ENCODE measurements at places on chromosomes 11 and 22.

DNA sequence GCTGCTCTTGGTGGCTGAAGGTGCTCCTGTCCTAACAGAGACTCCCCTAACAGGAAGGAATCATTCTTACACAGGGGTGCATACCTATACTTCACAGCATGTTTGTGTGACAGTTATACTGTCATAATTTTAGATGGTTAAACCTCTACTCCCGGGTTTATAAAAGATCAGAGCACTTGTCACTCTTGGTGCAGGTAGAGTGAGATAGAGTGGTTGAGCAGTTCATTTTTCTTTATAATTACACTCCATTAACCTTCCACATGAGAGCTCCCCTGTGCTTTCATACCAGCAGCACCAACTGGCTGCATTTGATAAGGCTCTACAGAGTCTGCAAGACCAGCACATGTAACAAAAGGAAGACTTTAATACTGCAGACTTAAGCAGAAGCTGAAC, 72.9 kb downstream of the LARGE2 start:
- DNase-seq, result no peak

DNA sequence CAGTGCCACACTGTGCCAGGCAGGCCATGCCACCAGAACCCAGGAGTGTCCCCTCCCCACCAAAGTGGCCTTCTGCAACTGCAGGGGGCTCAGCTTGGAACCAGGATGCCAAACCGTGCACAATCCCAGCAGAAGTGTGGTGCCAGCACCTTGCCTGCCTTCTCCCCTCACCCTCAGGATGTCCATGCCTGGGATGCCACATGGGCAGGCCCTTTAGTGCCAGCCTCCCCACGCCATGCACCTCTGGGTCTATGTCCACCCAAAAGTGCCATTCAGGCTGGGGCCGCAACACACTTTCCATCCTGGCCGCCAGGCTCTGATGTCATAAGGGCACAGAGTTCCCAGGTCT, 8.7 kb upstream of the TBC1D22A start:
- no peak for DNase-seq

- DNase-seq, result peak; percentile 27
Measured at GRCh38 chr11:69088676-69089146, 40.0 kb downstream of the TPCN2 start.

- no peak for DNase-seq
Measured at GRCh38 chr11:18624161-18624560, 10.0 kb downstream of the SPTY2D1 start.

- no peak for DNase-seq
Measured at GRCh38 chr22:46072110-46072881, 78.0 kb upstream of the PPARA start.

DNA sequence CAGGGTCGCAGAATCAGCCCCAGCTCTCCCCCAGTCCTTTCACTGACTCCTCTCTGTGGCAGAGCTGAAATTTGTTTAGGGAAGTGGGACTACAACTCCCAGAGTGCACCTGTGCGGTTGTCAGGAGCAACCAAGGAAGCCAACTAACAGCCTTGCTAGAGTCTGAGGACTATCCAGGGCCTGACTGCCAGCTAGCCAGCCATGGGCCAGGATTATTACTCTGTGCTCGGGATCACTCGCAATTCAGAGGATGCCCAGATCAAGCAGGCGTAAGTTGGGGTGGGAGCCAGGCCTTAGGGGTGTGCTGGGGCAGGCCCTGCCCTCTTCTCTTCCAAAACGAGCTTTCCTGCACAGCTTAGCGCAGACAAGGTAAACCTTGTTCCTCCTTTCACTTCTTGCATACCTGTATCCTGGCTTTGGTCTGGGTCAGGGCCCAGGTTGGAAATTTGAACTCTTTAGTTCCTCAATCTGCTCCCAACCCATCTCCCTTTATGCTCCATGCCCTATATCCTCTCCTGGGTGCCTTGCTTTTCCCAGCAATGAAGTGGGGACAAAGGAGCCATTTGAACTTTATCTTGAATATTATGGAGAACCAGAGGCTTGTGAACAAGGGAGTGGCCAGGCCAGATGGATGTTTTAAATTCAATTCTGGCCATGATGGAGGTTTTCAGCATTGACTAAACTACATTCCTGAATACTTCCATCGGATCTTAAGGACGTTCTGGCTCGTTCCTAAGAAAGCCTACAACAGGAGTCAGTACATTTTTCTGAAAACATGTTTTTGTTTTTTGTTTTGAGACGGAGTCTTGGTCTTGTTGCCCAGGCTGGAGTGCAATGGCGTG, at the start of gene DNAJB13:
DNAJB13 (plus strand) TSS at position 158 of the 842 bp plus-strand sequence; CDS start at position 202, 44 bp downstream.
- no peak for DNase-seq

DNA sequence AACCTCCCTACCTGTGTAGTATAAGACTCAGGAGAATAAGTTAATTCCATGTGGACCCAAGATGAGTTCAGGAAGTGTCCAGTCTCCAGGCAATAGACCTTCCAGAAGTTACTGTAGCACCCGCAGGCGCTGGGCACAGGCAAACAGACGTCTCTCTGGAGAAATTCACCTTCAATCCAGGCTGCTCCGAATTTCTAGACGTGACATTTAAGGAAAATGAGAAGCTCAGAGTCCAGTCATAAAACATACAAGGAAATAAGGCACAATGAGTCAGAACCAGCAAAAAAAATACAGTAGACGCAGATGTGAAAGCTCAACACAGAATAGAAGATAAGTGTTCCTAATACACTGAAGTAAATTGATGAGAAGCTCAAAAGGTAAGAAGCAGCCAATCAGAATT, 14.2 kb downstream of the NADSYN1 start:
- DNase-seq, result no peak

DNA sequence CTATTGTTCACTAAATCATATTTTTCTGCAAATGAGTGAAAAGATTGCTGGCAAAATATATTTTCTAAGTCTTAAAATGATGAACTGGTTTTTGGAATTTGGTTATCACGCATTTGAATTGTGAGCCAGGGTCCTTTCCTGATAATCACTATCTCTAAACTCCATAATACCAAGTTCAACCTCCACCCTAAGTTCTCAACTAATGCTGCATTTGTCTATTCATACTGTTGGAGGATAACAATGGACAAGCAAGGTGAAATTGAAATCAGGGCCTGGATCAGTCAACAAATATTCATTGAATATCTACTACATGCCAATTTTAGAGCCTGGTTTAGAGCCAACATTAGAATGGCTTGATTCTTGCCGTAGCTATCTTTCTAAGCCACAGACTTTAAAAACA, 4.7 kb upstream of the PCF11 start:
- DNase-seq, result no peak

GRCh38 chr11:75281469-75282095, 41.0 kb downstream of the TPBGL start:
- no peak for DNase-seq

DNA sequence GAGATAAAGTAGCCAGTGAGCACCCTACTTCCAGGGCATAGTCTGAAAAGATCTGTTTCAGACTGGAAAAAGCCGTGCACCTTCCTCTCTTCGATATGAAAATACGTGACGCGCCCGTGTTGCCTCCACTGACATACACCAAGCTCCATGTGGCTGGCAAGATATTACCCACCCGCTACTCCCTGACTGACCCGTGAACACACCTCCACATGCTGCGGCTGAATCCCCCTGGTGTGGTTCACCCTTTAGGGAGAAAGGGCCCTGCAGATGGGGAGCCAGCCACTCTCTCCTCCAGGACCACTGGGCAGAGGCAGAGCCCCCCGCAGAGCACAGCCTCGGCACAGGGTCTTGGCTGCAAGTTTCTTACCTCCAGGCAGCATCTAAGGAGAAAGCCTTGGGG, 245.0 kb downstream of the BRD1 start:
- no peak for DNase-seq

- DNase-seq, result no peak
Measured at GRCh38 chr22:49646876-49647275, 180.8 kb downstream of the BRD1 start.

- no peak for DNase-seq
Measured at GRCh38 chr22:37456346-37456745, 29.1 kb upstream of the ELFN2 start.

Measured in stimulated activated CD8-positive, alpha-beta memory T cell treated with anti-CD3 and anti-CD28 coated beads, Interleukin-4, amount 100 ng/mL, for 1 hour (primary cell).